Stimulated activated CD8-positive, alpha-beta memory T cell treated with anti-CD3 and anti-CD28 coated beads, Interleukin-2, amount 100 ng/mL, for 48 hours (primary cell): ENCODE measurements at places on chromosomes 1 and 21.

DNA sequence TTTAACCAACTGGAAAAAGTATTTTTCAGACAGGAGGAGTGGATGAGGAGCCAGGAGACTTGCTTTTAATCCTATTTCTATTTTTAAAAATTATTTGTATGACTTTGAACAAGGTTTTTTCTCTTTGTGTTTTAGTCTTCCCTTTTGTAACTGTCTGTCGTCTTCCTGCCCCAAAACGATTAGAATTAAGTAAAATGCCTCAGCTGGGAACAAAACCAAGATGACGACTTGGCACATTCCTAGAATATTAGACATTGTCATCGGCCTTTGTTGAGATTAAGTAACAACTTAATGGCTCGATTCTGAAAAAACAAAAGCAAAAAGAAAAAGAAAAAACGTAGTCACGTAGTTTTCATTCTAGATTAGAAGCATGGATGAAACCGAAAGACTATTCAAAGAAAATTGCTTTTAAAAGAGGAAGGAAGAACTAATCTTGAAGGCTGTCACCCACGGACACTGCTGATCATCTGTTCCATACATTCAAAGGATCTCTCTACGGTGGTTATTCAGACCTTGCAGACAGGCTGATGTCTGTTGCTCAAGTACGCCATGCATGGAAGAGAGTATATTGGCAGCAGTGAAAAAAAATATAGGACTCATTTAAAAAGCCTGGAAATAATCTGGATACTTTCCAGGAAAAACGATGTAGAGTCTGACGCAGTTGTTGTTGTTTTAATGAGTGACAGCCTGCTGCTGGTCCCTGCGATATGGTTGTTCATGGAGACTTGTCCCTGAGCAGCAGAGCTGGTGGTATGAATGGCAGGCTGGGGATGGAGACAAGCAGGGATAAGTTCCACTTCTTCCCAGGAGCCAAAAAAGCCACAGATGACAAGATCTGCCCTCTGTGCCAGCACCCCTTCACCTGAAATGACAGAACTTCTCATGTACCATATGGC, 16.8 kb downstream of the GNG4 start:
- DNase-seq: no peak

DNA sequence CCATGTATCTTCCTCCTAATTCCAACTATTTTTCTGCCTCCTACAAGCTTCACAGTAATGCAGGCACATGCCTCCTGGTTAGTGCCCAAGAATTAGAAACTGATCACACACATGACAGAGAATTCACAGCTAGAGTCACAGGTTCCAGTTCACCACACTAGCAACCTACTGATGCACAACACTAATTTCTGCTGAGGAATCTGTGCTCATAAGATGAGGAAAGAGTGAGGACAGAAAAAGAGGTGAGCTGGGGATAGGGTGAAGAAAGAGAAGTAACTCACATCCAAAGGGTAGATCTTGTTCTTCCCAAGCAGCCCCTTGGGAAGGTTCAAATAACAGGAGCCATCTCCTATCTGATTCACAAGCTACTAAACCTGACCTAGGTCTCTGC, 61.3 kb downstream of the PUM1 start:
- DNase-seq: no peak

GRCh38 chr1:154860156-154860870, 9.8 kb downstream of the KCNN3 start:
- no peak for DNase-seq

- DNase-seq: no peak
These were observed 37.3 kb downstream of the MRPS6 start for GRCh38 chr21:34110594-34111202.

- no peak for DNase-seq
These were observed 989.0 kb downstream of the PLA2G4A start for GRCh38 chr1:187817782-187818181.

- peak; percentile 25 for DNase-seq
These were observed 132.9 kb upstream of the WNT4 start for GRCh38 chr1:22275626-22276395.

DNA sequence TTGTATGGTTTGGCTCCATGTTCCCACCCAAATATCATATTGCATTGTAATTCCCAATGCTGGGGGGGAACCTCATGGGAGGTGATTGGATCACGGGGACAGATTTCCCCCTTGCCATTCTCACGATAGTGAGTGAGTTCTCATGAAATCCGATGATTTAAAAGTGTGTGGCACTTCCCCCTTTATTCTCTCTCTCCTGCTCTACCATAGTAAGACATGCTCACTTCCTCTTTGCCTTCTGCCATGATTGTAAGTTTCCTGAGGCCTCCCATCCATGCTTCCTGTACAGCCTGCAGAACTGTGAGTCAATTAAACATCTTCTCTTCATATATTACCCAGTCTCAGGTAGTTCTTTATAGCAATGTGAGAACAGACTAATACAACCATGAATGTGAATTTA, 211.6 kb upstream of the NR5A2 start:
- no peak for DNase-seq

- no peak for DNase-seq
These were observed 513.2 kb downstream of the OMA1 start for GRCh38 chr1:58033311-58033710.

GRCh38 chr1:100050139-100050538, 80.3 kb downstream of the SLC35A3 start:
- DNase-seq: no peak

DNA sequence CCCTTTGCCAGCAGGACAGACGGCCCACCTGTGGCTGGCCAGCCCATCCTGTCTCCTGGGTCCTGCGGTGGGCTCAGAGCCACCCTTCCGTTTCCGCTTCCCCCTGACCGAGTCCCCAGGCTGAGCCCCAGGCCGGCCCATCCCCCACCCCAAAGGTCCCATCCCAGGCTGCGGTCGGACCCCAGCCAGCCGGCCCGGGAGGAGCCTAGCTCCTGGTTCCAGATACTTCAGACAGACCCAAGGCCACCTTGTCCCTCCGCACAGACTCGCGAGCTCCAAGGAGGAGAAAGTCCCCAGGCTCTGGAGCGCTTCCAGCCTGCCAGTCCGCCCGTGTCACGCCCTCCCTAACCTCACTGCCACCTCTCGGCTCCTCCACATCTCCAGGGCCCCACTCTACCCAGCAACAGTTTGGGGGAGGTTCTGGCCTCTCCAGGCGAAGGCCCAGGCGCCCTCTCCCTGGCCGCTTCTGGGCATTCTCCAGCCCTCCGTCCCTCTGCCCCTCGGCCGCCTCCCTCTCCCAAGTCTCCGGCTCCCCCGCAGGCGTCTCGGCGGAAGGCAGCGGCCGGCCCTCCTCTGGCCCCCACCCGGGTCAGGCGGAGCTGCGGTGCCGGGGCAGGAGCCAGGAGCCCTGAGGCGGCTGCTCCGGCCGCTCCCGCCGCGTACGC, 835 bp downstream of the LRRN2 start:
- no peak for DNase-seq

DNA sequence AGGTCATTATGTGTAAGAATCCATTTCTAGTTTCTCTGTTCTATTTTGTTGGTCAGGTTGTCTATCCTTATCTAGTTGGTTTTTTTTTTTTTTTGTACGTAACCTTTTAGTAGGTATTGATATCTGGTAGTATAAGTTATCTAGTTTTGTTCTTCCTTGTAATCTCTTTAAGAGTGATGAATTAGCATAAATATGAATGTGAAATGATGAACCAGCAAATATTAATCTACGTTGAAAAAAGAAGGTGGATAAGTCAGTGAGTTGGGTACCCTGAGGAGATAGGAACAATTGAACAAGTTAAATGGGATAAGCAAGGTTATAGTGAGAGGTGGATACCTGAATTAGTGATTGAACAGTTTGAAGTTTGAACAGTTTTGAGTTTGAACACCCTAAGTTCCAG, 33.9 kb downstream of the TTC3 start:
- DNase-seq: no peak

- no peak for DNase-seq
These were observed 54.2 kb upstream of the TNR start for GRCh38 chr1:175797576-175797975.

DNA sequence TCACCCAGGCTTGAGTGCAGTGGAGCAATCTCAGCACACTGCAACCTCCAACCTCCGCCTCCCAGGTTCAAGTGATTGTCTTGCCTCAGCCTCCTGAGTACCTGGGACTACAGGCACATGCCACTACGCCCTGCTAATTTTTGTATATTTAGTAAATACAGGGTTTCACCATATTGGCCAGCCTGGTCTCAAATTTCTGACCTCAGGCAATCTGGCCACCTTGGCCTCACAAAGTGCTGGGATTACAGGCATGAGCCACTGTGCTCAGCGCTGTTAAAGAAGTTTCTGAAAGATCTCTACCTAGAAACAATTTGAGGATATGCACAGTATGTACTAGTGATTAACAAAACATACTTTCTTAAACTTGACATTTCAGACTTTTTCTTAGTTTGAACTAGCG, 182.6 kb upstream of the ESRRG start:
- no peak for DNase-seq

- DNase-seq: no peak
These were observed 35.4 kb downstream of the AK2 start for GRCh38 chr1:33001282-33001681.

- DNase-seq: no peak
These were observed 97.3 kb downstream of the SPSB1 start for GRCh38 chr1:9389968-9390367.

DNA sequence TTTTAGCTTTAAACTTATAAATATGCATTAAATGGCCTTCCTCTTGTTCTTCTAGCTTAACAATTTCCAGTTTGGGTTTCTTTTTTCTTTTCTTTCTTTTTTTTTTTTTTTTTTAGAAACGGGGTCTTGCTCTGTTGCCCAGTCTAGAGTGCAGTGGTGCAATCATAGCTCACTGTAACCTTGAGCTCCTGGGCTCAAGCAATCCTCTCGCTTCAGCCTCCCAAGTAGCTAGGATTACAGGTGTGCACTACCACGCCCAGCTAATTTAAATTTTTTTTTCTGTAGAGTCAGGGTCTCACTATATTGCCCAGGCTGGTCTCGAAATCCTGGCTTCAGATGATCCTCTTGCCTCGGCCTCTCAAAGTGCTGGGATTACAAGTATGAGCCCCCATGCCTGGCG, 37.9 kb upstream of the RUNX3 start:
- DNase-seq: no peak

GRCh38 chr1:52145137-52145536, 3.2 kb downstream of the ZFYVE9 start:
- DNase-seq: no peak

GRCh38 chr1:170617591-170618330, 46.2 kb upstream of the PRRX1 start:
- DNase-seq: no peak

GRCh38 chr1:47705517-47706130, 267.8 kb downstream of the FOXD2 start:
- no peak for DNase-seq

- no peak for DNase-seq
These were observed 15.1 kb downstream of the RAVER2 start for GRCh38 chr1:64759968-64760367.

DNA sequence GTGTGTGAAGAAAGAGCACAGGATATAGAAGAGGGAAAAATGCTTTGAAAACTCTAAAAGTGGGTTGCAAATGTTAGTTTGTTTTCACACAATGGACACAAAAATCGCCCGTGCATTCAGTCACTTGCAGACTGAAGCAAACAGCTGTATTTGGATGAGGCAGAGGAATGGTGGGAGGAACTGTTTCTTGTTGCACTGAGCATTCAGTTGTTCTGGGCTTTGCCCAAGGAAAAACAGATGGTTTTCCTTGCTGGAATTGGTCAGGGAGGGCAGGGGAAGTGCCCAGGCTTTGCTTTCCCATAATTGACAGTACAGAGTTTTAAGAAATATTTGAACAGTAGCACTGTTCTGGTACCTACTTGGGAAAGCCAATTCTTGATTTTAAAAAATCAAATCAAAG, 19.5 kb upstream of the WARS2 start:
- DNase-seq: no peak

DNA sequence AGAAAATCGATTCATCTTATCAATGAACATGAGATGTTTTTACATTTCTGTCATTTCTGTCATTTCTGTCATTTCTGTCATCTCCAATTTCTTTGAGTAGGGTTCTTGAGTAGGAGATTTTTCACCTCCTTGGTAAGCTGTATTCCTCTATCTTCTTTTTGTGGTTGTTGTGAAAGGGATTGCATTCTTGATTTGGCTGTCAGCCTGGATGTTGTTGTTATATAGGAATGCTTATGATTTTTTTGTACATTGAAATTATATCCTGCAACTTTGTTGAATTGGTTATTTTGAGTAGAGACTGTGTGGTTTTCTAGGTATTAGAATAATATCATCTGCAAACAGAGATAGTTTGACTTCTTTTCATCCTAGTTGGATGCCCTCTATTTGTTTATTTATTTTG, 1233.7 kb downstream of the PLA2G4A start:
- DNase-seq: no peak

GRCh38 chr1:100567062-100567461, 29.1 kb downstream of the GPR88 start:
- DNase-seq: no peak

DNA sequence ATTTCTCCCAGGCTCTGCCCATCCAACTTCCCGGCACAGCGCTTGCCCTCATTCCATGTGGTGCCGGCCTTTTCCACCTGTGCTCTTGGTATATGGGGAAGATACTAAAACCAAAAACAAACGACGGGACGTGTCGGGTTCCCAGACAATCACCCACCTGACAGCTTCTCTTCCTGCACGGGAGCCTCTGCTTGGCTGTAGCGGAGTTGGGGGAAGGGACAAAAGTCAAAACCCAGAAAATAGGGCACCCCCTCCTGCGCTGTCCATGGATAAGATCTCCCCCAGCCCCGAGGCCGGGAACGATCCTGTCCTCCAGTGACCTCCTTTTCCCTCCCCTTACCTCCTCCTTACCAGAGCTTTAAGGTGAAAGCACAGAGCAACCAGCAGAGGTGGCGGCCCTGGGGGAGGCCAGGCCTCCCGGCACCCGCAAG, 640 bp downstream of the JTB start:
- DNase-seq: no peak

GRCh38 chr1:25890239-25891034, 14.9 kb upstream of the PAQR7 start:
- DNase-seq: no peak

DNA sequence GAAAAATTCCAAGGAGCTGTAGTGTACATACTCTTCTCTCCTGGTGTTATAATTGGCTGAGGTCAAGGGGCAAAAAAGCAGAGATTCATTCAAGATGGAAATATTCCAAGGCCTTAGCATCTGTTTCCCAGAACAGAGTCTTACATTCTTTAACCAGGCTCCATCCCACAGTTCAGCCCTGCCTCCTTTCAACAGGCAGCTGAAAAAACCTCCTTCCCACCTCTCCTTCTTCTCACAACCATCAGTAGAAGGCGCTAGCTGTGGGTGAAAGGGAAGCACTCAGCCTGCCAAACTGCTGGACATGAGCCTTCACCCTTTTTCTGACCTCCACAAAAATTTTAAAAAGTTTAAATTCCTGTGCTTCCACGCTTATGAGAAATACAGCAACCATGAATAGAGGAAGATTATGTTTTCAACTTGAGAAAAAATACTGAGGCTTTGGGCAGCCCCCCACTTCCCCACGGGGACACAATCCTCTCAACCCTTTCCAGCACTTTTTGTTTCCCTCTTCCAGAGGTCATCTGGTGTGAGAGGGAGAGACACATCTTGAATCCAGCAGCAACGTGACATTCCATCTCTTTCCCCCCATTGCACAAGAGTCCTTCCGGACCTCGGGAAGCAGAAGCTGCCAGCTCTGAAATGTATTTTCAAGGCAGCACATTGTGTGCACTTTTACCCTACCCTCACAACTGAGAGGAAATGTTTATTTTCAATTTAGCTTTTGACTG, 43.2 kb upstream of the FMO2 start:
- no peak for DNase-seq

GRCh38 chr1:53031732-53032131, 30.3 kb upstream of the PODN start:
- DNase-seq: no peak

GRCh38 chr1:225479341-225479740, 51.5 kb upstream of the LBR start:
- DNase-seq: no peak
